ENCODE measurements at places on chromosomes 4 and X.

GRCh38 chrX:66684196-66684595, 45.3 kb upstream of the EDA2R start:
- no peak overlapping the region for H3K4me3 ChIP-seq
- H3K27me3 ChIP-seq = no peaks in the 10 kb centered on the region
- H3K4me1 ChIP-seq = no peaks in the 10 kb centered on the region
- H3K36me3 ChIP-seq = no peaks in the 10 kb centered on the region
- DNase-seq = no peak
- H3K27ac ChIP-seq = no peak overlapping the region

GRCh38 chr4:128582427-128582870, 227.1 kb upstream of the JADE1 start:
- no peak overlapping the region for H3K4me3 ChIP-seq
- DNase-seq = no peak
- no peaks in the 10 kb centered on the region for H3K4me1 ChIP-seq
- no peaks in the 10 kb centered on the region for H3K36me3 ChIP-seq

DNA sequence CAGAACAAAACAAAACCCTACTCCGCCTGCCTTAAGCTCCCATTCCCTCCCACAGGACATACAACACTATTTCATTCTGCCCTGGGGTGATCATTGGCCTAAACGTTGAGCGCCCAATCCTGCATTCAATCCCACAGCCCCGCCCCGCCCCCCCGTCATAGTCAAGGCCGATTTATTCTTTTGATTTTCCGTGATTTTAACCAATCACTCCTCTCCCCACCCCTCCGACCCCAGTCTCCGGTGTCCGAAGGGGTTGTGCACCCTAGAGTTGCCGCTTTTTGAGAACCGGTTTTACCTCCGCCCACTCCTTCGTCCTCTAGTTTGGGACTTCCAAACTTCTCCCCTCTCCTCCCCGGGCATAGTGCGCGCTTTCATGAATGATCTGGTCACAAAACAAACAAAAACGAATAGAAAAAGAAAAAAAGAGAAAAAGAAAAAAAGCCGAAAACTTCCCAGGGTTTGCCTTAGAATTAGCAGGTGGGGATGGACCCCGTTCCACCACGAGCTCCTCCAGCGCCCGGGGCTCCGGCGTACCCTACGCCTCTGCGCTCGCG, 446 bp upstream of the UBE2A start:
- H3K27me3 ChIP-seq = no peaks in the 10 kb centered on the region
- H3K27ac ChIP-seq = peak overlapping the region; percentile 95
- no peaks in the 10 kb centered on the region for H3K4me1 ChIP-seq
- no peaks in the 10 kb centered on the region for H3K36me3 ChIP-seq
- peak overlapping the region; percentile 74 for H3K4me3 ChIP-seq
- peak; percentile 4 for DNase-seq

DNA sequence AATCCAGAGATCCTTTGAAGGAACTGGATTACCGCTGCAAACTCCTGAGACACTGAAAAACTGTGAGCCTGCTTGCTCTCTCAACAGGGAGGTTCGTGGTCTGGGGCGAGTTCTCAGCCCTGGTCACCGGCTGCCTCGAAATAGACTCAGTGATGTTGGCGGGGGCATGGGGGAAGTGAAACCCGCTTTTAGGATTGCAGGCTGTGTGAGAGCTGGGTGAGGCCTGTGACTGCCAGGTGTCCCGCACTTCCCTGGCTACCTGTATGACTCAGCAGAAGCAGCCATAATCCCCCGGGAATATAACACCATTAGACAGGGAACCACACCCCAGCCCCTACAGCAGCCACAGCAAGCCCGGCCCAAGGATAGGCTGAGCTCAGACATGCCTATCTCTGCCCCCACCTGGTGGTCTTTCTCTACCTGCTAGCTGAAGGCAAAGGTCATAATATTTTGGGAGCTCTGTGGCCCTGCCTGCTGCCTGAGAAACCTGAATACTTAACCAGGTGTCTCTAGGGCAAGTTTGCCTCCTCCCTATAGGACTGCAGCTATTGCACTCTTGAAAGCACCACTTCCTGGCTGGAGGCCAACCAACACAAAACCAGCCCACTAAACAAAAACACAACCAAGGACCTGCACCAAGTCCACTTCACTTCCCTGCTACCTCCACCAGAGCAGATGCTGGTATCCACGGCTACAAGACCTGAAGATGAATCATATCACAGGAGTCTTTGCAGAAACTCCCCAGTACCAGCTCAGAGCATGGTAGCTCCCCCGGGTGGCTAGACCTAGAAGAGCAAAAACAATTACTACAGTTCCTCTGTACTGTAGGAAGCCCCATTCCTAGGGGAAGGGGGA, 202.0 kb downstream of the RRAGB start:
- no peak overlapping the region for H3K4me3 ChIP-seq
- DNase-seq = no peak
- H3K36me3 ChIP-seq = no peaks in the 10 kb centered on the region
- no peak overlapping the region for H3K27ac ChIP-seq
- no peaks in the 10 kb centered on the region for H3K4me1 ChIP-seq
- no peaks in the 10 kb centered on the region for H3K27me3 ChIP-seq

GRCh38 chrX:131677655-131678628, 134.1 kb downstream of the OR13H1 start:
- H3K36me3 ChIP-seq = no peaks in the 10 kb centered on the region
- no peak for DNase-seq
- H3K4me3 ChIP-seq = no peak overlapping the region
- H3K4me1 ChIP-seq = no peaks in the 10 kb centered on the region
- no peaks in the 10 kb centered on the region for H3K27me3 ChIP-seq
- H3K27ac ChIP-seq = no peak overlapping the region

Measured in esophagus squamous epithelium (tissue), 5 donors.